ENCODE measurements at places on chromosomes 1 and 21.

DNA sequence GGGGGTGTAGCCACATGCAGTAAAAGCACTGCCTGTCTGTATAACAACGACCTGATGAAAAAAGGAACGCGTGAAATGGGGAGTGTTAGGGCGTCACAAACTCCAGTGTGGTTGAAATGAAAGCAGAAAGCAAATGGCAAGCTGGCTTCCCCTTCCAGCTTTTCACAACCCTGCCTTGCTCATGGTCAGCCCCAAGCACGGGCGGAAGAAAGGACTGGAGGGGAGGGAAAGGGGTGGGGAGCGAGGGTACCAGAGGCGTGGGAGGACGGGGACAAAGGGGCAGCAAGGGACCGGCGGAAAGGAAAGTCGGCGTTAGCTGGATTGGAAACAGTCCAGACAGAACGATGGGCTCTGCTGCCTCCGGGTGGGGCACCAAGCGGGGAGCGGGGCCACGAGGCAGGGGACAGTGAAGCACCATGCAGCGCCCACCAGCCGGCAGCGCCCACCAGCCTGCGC is 9.6 kb downstream of the VPS26C start:
- no peak for DNase-seq

- DNase-seq = no peak
These were observed 87.7 kb upstream of the GADD45A start for GRCh38 chr1:67597336-67597735.

DNA sequence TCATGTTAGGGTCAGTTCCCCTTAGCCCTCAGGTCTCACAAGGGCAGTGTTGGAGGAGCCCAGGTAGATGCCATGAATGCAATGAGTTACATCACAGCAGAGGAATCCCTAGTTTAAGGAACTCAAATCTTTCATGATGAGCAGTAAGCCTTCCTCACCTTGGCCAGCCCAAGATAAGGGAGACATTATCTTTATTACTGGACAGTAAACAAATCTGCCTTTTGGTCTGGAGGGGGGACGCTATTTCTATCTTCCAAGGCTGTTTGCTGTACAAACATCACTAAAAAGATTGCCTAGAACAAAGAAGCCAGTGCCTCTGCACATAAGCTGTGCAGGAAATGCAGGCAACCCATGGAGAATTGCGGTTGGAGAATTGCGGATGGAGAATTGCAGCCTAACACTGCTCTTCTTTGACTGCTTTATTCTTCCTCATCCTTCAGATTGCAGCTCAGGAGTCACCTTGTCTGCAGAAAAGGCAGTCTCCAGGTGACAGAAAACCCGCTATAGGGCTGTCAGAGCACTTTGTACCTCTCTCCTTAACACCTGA is 2.3 kb upstream of the CHI3L1 start:
- no peak for DNase-seq

DNA sequence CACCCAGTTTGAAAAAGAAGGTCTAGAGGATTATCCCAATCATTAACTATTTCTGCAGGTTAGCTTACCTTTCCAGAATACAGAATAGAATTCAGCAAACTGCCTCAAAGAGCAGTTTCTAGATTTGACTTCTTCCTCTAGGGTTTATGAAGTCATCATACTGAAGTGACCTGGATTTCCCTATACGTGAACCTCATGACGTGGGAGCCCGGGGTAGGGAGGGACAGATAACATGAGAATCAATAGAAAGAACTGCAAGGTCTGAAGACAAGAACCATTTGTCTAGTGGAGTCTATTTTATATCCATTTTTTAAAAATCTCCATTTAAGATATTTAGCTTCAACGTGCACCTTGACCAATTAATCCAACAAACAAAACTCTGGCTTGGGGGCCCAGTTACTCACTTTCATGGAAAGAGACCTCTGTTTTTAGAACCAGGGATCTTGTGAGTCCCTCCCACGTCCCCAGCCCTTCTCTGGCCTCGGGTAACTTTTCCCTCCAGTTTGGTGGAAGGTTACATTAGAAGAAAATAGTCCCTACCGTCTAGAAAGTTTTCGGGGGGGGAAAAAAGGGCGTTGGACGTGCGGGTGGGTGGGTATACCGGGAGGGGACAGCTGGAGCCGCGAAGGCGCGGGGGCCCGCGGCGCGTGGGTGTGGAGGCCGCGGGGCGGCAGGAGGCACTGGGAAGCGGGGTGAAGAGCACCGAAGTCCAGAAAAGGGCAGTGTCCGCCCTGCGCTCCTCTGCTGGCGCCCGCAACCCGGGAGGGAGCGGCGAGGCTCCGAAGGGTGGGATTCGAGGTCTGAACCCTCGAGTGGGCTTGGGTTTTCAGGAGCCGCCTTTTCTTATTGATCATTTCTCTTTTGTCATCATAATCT is 13.8 kb upstream of the POGZ start:
- no peak for DNase-seq

DNA sequence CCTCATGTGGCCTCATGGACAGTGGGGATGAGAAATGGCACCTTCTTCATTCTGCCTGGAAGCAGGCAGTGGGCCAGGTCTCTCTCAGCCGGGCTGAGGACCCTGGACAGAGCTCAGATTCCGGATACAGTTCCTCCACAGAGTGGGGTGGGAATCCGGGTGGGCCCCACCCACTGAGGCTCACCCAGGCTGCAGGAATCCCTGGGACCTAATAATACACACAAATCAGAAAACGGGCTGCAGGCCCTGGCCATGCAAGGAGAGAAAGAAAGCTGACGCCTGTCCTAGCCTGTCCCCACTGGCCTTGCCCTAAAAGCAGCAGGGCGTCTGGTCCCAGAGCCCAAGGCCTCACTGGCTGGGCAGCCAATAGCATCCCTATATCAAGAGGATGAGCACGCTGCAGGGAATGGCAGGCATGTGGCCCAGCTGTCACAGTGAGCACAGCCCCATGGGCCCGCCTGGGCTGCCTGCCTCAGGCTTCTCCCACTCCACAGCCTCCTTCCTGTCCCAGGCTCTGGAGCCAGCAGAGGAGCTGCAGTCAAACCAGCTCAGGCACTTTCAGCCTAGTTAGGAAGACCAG is 25.3 kb downstream of the ACTA1 start:
- no peak for DNase-seq

GRCh38 chr1:209219791-209220524 is 363.6 kb upstream of the CAMK1G start:
- no peak for DNase-seq

- no peak for DNase-seq
These were observed 3.8 kb upstream of the EDN2 start for GRCh38 chr1:41488040-41488951.

GRCh38 chr1:172380441-172381244 is 39.8 kb upstream of the C1orf105 start:
- DNase-seq = no peak

DNA sequence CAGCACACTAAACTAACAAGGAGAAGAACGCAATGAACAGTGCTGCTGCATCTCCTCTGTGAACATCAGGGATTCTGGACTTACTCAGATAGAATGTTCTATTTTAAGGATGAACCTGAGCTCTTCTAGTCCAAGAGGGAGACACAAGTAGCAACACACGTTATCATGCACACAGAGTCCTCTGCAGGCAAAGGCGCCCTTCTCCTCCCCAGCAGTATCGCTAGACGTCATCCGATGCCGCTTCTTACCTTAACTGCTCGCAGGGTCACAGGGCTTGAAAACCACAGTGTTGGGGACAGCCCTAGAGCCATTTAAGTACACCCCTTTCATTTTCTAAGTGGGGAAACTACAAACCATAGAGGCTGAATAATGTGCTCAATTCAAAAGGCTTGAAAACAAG is 74.5 kb downstream of the HIVEP3 start:
- no peak for DNase-seq
